ENCODE measurements at places on chromosomes 11 and 22.
A peak's percentile ranks its signal among the peaks of the same experiment; 100 is the strongest.

- no peak for DNase-seq
Measured at GRCh38 chr11:46498968-46499367, 94.9 kb downstream of the AMBRA1 start.

DNA sequence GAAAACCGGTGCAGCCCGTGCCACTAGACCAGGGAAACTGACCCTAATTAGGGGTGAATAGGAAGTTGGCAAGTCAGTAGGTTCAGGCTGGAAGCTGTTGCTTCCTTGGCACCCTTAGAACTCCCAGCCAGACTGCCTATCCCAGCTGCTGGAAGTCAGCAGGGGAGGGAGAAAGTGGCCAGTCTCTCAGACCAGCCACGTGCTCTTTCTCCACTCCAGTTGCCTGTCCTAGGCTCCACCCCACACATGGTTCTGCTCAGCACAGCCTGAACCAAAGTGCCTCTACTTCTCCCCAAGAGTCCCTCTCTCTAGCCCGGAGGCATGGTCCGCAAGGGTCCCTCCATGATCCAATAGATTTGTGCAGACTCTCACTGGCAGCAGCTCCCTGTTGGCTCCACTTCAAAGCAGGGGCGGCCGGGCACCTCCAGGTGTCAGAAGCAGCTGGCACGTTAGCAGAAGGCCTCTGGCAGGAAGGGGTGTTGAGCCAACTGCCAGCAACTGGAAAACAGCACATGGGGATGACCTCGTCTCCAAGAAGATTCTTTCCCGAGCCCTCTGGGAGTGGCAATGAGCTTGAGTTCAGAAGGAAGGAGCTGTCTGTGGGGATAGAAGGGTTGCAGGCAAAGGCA, 27.7 kb downstream of the ARFGAP2 start:
- DNase-seq, result no peak

GRCh38 chr22:24008022-24008283, 2.7 kb upstream of the GSTT4 start:
- no peak for DNase-seq

- no peak for DNase-seq
Measured at GRCh38 chr11:87284306-87284705, 246.6 kb downstream of the TMEM135 start.

- DNase-seq, result no peak
Measured at GRCh38 chr11:13368041-13368446, 90.5 kb downstream of the BMAL1 start.

DNA sequence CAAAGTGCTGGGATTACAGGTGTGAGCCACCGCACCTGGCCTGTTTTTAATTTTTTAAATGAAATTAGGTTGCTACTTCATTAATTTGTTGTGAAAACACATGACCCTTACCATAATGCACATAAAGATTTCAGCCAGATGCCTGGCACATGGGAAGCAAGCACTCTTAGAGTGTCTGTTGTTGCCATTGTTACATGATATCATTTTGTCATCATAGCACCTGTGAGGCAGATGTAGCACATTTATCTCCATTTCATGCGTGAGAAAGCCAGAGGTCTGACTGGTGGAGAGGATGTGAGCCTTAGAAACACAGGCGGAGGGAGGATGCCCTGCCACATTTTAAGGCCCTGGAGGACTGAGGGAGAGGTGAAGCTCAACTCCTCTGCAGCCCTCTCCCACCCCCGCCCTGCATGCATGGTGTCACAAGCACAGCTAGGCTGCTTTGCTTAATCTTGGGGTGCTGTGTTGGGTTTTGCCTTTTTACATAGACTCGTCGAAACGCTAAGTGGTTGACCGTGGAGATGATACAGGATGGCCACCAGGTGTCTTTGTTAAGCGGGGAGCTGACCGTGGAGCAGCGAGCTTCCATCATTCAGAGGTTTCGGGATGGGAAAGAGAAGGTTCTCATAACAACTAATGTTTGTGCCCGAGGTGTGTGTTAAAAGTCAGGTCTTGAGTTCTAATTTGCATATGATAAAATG, 14.0 kb downstream of the DDX25 start:
- DNase-seq, result no peak

- DNase-seq, result peak; percentile 44
Measured at GRCh38 chr11:15119826-15120225, 5.1 kb downstream of the INSC start.

DNA sequence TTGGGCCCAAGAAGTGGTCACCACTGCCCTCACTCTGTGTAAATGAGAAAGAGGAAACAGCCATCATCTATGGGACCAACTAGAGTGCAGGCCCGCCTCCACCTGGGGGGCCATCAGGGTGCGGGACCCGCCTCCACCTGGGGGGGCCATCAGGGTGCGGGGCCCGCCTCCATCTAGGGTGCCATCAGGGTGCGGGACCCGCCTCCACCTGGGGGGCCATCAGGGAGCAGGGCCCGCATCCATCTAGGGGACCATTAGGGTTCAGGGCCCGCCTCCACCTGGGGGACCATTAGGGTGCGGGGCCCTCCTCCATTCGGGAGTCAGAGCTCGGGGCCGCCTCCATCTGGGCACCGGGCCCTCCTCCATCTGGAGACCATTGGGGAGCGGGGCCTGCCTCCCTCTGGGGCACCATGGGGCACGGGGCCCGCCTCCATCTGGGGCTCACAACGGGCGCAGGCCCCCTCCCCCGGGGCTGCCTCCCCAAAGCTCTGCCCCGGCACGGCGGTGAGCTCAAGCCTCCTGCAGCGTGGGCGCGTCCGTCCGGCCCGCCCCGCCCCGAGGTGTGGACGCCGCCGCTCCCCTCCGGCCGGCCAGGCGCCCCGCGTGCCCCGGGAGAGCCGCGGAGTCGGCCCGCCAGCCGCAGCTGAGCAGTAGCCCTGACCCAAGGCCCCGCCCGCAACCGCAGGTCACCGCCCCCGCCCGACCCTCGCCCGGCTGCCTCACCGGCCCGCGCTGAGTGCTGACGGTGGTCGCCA, 512 bp downstream of the TOLLIP start:
- no peak for DNase-seq

DNA sequence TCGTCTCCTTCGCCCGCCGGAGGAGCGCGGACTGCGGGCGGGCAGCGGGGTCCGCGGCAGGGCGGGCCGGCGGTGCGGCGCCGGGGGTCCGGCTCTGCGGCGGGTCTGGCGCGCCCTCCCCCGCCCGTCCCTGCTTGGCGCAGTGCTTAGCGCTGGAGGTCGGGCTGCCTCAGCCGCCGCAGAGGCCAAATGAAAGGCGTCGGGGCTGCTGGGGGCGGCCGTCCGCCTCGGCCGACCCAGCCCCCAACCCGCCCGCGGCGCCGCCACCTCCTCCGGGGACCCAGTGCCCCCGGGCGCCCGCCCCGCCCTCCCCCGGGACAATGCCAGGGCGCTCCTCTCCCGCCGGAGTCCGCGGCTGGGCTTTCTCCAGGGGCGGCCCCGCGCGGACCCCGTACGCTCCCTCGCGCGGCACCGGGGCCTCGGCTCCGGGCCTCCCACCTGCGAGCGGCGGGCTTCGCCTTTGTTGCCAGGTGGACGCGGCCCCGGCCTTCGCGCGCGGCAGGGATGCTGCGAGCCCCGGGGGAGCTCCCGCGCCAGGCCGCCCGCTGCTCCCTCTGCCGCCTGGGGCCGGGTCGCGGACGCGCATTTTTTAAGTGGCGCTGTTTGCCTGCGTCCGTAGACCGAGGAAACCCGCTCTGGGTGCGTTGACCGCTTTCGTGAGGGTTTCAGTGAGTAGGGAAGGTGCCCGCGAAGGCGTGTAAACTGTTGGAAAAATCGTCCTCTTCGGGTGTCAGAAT, 583 bp downstream of the APLP2 start:
- DNase-seq, result peak; percentile 50

GRCh38 chr22:30969532-30970355, 679 bp downstream of the TUG1 start:
- DNase-seq, result peak; percentile 52

- DNase-seq, result no peak
Measured at GRCh38 chr11:74442636-74443035, 24.7 kb downstream of the KCNE3 start.

Data from activated CD4-positive, alpha-beta T cell treated with anti-CD3 and anti-CD28 coated beads, Interleukin-2, Interleukin-6, amounts not matched to agents 100 ng/mL and 50 ng/mL, durations not matched to agents 16 hours and 8 hours (primary cell).